ENCODE measurements at places on chromosomes 16 and 17. TPM values are rescaled to one million over a fixed set of nuclear protein-coding genes. Genes with fewer than 3 reads are reported as not detected.

The ST6GALNAC2 gene
- total RNA-seq = not detected

GRCh38 chr16:77863250-77863649 lies 74.9 kb downstream of the VAT1L start:
- H3K27me3 ChIP-seq = no peaks in the 10 kb centered on the region
- DNase-seq = peak; percentile 87
- H3K4me3 ChIP-seq = no peak overlapping the region
- H3K27ac ChIP-seq = peak overlapping the region; percentile 44

DNA sequence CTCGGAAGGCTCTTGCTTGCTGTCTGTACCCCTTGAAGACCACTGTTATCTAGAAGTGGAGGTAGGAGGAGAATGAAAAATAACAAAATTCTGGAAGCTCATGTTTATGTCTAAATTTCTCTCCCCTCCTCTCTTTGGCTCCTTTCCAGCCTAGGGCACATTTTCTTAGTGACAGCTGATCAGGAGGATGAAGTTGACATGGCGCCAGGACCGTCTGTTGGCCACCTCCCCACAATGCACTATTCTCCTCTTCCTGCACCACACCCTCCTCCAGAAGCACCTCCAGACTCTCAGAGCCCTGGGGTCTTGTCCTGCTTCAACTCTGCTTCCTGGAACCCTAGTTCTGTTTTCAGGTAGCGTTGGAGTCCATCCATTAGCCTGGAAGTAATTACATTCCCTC lies 25.5 kb upstream of the SSTR2 start:
- H3K4me3 ChIP-seq = no peak overlapping the region
- no peak overlapping the region for H3K27ac ChIP-seq
- no peak for DNase-seq
- peaks cover 10% of the 10 kb centered on the region for H3K27me3 ChIP-seq
- no peaks in the 10 kb centered on the region for H3K4me1 ChIP-seq

GRCh38 chr17:48954300-48954755 lies 9.7 kb upstream of the SNF8 start:
- H3K27me3 ChIP-seq = peaks cover 63% of the 10 kb centered on the region
- H3K27ac ChIP-seq = no peak overlapping the region
- peak; percentile 46 for DNase-seq
- no peak overlapping the region for H3K4me3 ChIP-seq

DNA sequence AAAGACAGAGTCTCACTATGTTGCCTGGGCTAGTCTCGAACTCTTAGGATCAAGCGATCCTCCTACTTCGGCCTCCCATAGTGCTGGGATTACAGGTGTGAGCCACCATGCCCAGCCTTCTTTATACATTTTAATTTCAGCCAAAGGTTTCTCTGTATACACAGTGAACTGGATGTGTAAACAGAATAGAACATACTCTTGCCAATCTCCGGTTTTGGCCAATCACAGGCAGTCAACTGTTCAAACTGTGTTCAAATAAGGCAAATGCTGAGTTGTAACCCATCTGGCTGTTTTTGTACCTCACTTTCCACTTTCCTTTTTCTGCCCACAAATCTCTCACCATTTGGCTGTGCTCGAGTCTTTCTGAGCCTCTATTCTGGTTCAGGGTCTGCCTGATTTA lies 108.2 kb downstream of the CPPED1 start:
- H3K4me1 ChIP-seq = no peaks in the 10 kb centered on the region
- no peaks in the 10 kb centered on the region for H3K27me3 ChIP-seq
- H3K4me3 ChIP-seq = no peak overlapping the region
- H3K27ac ChIP-seq = no peak overlapping the region
- H3K36me3 ChIP-seq = no peaks in the 10 kb centered on the region
